ENCODE measurements at places on chromosomes 1 and 21.

GRCh38 chr1:85087659-85088407 lies 39.5 kb upstream of the MCOLN3 start:
- DNase-seq: no peak

GRCh38 chr1:63000508-63000907 lies 216.6 kb downstream of the ATG4C start:
- no peak for DNase-seq

GRCh38 chr1:183810756-183811544 lies 6.0 kb downstream of the RGL1 start:
- no peak for DNase-seq

GRCh38 chr1:97094247-97094972 lies 372.8 kb downstream of the PTBP2 start:
- DNase-seq: no peak

DNA sequence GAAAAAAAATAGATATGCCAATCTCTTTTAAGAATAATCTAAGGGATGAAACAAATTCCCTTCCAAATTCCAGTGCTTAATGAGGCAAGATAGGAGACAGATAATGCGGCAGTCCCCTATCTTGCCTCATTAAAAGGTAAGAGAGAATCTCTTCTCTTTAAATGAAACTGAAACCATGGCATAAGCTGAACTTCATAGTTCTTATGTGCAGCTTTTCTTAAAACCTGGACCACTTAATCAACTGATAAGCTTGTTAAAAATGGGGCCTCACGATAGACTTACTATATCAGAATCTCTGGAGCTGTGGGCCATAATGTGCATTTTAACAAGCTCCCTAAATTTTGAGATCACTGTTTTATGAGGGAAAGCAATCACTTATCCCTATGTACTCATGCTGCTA lies 79.2 kb downstream of the NIBAN1 start:
- no peak for DNase-seq

GRCh38 chr21:32096411-32096810 lies 182.4 kb downstream of the MIS18A start:
- DNase-seq: peak; percentile 26

DNA sequence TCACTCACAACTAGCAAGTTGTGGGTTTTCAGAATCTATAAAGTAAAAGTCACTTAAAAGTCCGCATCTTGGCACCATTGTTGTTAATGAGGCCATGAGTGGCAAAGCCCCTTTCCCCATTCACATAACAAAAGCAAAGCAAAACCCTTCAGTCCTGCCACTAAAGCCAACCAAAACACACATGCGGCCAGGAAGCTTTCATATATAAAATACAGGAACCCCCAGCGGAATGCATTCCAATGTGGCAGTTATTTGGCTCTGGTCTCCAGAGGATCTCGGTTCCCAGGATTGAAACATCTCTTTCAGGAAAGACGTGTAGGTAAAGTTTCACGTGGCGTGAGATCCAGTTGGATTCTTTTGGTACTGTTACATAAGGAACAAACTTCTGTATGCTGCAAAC lies 2.5 kb upstream of the LBR start:
- DNase-seq: no peak

DNA sequence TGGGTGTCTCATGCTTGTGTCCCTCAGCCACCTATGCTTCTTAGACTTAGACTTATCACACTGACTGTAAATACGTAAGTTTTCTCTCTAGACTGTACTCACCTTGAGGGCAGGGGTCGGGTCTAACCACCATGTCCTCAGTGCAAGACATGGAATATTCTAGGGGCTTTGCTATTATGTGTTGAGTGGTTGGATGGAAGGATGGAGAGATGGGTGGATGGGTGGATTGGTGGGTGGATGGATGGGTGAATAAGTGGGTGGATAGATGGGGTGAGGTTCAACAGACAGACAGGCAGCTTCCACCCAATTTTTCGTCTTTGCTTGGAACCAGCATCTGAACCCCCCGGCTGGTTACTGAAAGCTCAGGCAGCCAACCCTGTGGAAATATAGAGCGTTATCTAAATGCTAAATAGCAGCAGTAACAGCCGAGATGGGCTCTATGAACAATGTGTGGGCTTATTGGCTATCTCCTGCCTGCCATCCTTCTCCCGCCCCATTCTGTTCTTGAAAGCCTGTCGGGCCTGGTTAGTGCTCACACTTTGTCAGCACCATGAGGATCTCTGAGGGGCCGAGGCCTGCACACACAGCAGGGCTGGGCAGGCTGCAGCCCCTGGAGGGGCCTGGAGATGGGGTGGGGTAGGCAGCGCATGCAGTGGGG lies 130.7 kb downstream of the ACTL8 start:
- DNase-seq: no peak

DNA sequence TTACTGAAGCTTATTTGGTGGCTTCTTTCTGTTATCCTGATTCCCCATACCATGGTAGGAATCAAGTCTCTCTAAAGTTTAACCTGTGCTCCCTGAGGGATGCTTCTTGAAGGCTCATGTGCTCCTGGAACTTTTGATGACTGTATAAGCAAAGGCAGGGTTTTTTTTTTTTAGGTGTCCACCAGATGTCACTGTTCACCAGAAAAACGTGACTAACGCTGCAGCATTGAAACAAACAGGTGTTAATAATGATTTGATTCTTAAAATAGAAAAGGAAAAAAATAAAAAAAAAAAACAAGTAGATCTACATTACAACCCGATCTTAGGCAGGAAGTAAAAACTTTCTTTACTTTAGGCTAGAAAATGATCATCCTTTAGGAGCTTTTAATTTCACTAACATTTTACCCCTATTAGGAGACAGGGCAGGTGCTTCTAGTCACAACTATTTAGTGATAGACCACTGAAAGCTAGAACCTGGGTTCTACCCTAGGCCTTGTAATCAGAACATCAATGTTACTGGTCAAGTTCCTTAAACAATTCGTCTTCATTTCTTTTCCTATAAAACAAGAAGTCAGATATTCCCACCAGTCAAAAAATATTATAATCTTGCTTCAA lies 223.0 kb downstream of the PLA2G4A start:
- DNase-seq: peak; percentile 42

DNA sequence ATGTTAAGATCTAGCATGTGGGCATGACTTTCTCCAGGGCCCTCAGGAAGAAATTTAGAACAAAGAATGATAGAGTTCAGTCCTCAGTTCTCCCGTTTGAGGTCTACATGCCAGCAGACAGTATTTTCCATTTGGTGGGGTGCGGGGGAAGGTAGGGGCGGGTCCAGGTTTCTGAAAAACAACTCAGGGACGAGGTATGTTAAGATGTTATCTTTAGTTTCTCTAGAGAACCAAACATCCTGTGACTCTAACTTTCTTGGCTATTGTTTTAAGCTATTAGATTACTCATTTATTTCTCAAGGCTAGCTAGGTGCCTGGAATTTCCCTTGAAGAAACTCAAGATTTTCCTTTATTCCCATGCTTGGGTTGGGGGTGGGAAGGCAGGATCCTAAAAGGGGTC lies 42.3 kb upstream of the SYT14 start:
- no peak for DNase-seq

- no peak for DNase-seq
Observed at GRCh38 chr1:113123737-113124136, 50.7 kb downstream of the LRIG2 start.

DNA sequence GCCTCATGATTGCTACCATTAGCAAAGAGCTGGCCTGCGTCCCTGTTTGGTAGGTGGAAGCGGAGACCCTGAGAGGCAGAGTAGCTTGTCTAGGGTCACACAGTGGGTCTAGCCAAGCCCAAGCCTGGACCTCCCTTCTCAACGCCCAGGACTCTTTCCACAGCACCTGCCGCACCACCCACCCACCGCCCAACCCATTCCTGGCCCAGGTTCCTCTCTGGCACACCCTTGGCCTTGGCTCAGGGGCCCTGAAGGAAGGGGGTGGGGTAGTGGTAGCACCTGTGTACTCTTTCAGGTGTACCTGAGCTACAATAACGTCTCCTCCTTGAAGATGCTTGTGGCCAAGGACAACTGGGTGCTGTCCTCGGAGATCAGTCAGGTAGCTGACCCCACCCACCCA lies 19.3 kb downstream of the FAM151A start:
- no peak for DNase-seq

DNA sequence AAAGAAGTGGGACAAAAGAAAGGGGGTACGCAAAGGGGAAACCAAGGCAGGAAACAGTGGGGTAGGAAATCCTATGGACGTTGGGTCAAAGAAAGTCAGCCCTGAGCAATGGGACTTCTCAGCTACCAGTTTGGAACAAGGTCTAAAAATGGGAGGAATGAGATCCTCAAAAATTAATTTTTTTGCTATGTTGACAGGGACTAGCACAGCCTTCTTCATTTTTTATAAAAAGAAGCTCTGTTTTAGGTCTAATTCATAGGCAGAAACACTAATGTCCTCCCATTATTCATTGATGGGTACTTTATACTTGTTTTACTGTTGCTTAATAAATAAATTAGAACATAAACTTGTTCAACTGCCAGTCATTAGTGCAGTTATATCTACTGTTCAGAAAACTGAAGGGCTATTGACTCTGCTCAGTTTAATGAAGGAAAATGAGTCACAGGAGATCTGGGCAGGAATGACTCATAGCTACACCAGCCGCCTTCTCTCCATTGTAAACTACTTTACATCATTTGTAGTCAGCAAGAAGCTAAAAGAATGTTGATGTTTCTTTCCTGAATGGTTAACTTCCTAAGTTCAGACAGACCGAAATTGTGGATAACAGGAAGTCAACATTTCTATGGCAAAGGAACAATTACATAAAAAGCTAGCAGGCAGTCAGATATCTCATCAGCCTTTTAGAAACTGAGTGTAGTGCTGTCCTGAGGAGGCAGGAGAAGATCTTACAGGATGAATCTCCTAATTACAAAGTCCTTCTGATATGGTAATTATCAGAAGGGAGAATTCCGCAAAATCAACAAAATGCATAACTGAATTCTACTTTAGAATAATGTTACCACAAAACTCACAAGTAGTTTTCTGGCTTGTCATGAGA lies 356.4 kb upstream of the PKN2 start:
- DNase-seq: no peak

GRCh38 chr1:174954073-174954460 lies 45.7 kb upstream of the CACYBP start:
- peak; percentile 14 for DNase-seq

GRCh38 chr1:110209715-110210603 lies at the start of gene KCNC4:
Gene KCNC4 (plus strand): TSS chr1:110210314. CDS start chr1:110211500, 1,186 bp downstream.
- DNase-seq: peak; percentile 83

- no peak for DNase-seq
Observed at GRCh38 chr1:1768249-1768992, 9.8 kb downstream of the NADK start.

DNA sequence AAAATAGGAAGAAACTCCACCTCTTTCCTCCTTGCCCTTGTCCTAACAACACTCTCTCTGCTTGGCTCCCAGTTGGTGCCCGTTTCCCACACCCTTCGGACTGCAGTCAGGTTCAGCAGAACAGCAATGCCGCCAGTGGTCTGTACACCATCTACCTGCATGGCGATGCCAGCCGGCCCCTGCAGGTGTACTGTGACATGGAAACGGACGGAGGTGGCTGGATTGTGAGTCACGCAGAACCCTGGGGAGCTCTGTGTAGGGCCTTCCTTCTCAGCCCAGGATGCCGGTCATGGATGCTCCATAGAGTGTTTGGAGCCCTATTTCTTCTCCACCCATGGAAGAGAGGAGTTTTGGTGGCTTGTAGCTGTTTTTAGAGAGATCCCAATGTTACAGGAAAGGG lies 60.9 kb downstream of the TNN start:
- no peak for DNase-seq

DNA sequence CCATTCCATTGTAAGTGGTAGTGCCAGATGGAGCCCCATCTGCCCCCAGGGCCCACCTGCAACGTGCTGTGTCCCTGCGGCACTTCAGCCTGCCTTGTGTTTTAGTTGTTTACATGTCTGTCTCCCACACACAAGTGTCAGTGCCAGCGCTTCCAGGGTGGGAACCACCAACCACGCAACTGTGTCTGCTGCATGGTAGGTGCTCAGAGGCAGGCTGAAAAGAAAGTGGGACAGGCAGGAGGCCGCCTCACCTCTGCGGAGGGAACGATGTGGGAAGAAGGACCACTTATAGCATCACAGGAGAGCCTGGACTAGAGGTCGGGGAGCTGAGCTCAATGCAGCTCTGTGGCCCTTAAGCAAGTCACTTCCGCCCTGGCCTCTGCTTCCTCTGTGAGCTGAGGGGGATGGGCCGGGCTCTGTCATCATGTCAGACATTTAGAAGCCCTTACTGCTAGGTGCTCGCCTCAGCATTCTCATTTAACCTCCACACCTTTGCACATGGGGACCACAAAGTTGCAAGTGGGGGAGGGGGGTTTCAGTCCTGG lies 17.9 kb downstream of the SLC9A1 start:
- DNase-seq: no peak

- no peak for DNase-seq
Observed at GRCh38 chr1:223659711-223660110, 5.8 kb downstream of the CAPN8 start.

GRCh38 chr1:153598309-153599172 lies 14.4 kb downstream of the S100A16 start:
- DNase-seq: no peak

DNA sequence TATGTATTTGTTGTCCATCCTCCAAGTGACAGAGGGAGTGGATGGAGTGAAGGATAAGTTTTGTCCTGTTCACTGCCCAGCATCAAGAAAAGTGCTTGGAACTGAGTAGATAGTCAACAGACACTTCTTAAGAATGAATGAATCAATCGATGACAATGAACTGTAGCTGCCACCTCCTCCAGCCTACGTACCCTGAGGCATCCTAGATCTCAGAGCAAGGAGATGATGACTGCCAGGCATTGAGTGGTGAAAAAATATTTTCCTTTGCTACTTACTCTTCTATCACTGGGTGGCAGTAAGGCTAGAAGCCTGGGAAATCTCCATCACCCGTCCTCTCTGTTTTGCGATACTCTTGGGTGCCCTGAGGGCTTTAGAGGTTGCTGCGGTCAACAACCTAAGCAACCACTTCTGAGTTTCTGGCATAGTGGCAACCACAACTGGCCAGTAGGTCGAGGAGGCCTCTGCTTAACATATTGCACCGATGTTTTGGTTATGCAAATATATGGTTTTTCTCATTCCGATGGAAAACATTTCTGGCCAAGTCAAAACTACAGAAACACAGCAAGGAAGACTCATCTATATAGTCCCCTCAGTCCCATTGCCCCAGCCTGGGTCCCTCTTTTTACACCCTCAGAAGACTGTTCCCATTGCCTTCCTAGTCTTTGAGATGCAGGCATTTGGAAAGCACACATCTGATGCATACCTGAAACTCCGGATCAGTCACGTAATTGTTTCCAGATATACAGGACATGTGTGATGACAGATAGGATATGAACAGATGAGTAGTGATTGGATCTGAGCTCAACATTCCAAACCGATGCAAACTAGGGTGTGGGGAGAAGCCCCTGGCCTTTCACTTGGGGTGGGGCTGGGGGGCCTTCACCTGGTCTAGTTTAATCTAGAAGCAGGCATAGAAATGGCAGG lies 136.8 kb downstream of the RUNX1 start:
- no peak for DNase-seq

DNA sequence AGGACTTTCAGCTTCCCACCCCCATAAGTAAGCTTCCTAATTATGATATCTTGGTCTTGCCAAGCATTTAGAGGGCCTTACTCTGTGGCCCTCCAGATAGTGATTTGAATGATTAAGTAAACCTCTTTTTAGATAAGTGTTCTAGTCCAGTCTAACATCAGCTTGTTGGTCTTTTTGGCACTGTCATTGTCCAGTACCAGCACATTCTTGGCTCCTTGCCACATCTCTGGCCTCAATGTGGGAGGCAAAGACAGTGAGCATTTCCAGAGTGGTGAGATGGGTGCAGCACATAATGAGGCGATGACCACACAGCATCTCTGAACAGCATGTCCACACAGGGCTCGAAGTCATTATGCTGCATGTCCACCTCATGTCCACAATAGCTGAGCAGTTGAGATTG lies 6.1 kb downstream of the CAPZA1 start:
- no peak for DNase-seq

- DNase-seq: no peak
Observed at GRCh38 chr1:182556279-182556678, 32.8 kb downstream of the RNASEL start.

All from neuronal stem cell (in vitro differentiated cells).